Activated effector memory CD4-positive, alpha-beta T cell treated with Interleukin-2 at 50 U/mL for 16 hours (primary cell): ENCODE measurements at places on chromosomes 6 and 20.

GRCh38 chr6:139251691-139252390 lies 40.0 kb downstream of the TXLNB start:
- DNase-seq, result no peak

DNA sequence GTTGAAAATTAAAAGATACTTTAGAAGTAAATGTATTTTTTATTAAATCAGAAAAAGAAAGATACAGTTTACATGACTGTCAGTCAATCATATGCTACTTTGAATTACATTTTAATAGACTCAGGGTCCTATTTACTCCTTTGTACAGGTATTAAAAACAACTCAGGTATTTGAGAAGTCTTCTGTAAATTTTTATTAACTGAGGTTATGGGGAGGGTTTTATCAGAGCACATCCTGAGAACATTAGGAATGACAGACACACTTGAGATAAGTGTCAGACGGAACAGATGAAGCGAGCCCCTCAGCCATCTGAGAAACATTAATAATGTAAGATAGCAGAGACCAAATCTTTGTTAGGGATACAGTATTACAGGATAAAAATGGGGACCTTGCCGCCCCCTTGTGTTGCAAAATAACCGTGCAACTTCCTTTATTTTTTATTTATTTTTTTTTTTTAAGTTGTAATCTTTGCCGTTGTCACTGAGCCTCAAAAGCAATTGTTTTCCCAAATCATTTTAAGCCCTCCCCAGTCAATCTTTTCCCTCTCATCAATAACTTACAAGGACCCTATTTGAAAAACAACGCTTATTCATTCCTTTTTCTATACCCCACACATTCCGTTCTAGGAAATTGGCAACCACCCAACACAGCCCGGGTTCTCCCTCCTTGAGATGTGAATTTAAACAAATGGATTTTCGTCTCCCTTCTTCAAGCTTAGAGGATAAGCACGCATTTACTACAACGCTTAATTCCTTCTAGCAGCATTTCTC lies 126.7 kb downstream of the BCAS1 start:
- DNase-seq, result no peak

DNA sequence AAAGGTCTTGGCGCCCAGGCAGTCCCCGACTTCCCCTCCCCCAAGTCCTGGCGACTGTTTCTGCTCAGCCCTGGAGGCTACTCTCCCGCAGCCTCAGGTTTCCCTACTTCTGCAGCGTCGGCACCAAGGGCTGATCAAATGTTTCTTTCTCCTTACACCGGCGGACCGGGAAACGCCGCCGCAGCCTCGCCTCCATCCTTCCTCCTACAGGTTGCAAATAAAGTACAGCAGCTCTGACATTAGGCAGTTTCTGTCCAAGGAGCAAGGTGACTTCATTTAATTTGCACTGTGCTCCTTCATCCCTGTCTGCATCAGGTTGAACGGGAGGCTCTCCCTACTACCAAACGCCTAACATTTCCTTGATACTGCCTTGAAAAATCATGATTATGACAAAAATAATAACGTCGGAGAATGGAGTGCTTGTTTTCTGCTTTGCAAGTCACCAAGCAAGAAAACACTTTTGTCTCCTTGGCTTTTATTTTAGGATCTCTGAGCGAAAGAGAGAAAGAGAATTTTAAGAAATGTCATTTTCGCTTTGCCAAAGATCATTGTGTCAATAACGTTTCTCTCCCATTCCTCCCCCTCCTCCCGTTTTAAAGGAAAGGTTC lies 1.0 kb downstream of the CLIC5 start:
- peak; percentile 18 for DNase-seq

DNA sequence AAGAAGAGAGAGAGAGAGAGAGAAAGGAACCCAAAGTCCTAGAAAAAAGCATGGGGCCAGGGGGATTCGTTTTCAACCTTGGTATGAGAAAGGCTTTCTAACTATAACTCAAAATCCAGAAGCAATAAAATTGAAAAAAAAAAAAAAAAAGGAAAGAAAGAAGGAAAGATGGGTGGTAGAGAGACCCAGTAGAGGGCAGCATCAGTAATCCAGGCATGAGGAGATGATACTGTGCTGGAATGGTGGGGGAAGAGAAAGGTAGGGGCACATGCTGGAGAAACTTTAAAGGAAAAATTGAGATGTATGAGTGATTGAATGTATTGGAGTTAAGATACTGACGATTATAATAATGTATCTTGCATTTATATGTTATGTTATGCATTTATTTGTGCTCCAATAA lies 1040.7 kb upstream of the FLRT3 start:
- DNase-seq, result no peak

DNA sequence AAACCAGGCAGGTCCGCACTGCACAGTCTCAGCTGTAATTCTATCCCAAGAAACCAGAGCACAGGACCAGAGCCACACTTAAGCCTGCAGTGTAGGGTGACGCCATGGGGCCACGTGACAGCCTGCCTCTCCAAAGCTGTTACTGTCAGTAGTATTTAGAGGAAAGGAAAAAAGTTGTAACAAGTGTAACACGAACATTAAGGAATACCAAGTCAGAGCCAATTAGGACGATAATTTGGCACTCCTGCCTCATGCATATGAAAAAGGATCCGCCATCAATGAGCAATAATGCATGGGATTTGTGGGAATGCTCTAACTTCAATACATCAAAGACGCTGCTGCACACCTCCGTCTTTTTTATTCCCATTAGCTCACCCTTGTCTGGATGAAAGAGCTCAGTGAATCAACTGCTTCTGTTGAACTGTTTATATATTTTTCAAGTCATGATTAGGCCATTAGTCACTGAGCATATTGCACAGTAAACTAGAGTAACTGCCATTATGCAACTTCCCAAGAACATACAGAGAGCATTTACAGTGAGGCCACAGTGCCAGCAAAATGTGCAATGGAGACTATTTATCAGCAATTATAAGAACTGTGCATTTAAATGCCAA lies 79.9 kb downstream of the ATXN1 start:
- DNase-seq, result no peak

GRCh38 chr6:43455531-43456428 lies at the start of gene DLK2:
TSS of gene DLK2 (minus strand) at chr6:43455548. CDS start at chr6:43454825, 723 bp downstream.
- peak; percentile 25 for DNase-seq

DNA sequence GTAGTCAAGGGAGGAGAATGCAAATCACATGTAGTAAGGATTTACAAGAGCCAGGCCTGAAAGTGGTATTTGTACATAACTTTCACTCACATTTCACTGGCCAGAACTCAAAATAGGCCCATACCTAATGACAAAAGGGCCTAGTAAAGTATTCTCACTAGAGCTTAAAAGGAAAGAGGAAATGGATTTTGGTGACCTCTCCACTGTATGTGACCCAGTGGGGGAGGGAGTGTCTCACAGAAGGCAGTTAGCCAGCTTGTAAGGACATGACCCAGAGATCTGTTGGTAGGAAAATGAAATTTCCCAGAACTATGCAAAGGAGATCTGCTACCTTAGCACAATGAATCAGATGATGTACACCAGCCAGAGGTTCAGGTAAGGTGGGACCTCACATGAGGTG lies 124.4 kb downstream of the PTPRT start:
- no peak for DNase-seq

GRCh38 chr6:139904568-139904967 lies 530.1 kb upstream of the CITED2 start:
- DNase-seq, result no peak

DNA sequence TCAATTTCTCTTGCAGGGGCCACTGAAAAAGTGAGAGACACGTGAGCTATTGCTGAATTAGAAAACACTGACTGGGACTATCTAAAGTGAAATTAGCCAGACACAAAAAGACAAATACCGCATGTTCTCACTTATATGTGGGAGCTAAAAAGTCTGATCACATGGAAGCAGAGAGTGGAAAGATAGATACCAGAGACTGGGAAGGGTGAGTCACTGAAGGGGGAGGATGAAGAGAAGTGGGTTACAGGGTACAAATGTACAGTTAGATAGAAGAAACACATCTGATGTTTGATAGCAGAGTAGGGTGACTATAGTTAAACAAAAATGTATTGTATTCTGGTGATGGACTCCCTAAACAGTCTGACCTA lies 13.4 kb downstream of the CST3 start:
- DNase-seq, result no peak

GRCh38 chr20:40676491-40677269 lies 12.4 kb downstream of the MAFB start:
- no peak for DNase-seq

DNA sequence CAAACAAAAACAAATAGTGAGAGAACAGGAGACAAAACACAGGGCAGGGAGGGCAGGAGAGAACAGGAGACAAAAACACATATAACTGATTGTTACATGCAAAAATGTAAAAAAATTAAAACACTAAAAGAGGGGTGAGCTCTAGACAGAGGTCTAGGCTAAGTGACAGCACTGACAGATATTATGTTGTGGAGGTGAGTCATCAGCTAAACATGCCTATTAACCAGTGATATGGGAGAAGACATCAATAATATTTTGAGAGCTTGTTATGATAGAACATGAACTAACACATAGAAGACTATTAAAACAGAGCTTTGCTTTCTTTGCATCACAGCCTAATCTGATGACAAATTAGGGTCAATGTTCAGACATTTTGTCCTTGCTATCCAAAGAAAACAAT lies 972.7 kb downstream of the PRIM2 start:
- DNase-seq, result no peak
